ENCODE measurements at places on chromosomes 5 and 9.

- no peak for DNase-seq
These were observed 18.9 kb upstream of the IQGAP2 start for GRCh38 chr5:76384189-76384588.

DNA sequence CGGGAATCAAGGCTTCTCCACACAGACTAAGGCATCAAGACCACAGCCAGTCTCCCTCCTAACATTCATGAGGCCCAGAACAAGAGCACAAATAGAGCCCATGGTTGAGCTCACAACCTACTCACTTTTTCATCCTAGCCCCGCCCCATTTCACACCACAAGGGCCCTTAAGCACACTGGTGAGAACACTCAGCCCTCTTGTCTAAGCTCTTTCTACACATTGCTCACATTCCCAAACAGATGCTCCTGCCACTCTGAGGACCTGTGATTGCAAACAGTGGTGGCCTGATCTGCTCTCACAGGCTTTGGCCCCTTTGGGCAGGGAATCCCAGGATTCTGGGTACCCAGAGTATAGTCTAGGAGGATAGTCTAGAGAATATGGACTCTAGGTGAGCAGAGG lies 54.0 kb downstream of the FEM1C start:
- DNase-seq, result no peak

- DNase-seq, result no peak
These were observed 966.9 kb downstream of the TAF11L14 start for GRCh38 chr5:18601185-18601584.

DNA sequence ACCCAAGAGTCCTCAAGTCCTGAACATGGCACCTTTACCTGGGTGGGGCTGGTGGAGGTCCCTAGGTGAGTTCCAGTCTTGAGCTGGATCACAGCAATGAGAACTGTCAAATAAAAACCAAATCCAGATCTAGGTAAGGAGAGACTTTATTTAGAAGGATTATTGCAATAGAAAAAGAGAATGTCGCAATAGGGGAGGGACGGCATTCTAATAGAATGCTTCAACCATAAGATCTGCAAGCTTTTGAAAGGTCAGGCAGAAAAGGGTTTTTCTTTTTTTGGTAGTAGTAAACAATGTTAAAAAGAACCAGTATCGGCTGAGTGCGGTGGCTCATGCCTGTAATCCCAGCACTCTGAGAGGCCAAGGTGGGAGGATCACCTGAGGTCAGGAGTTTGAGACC lies 5.2 kb upstream of the GCNT1 start:
- DNase-seq, result no peak

DNA sequence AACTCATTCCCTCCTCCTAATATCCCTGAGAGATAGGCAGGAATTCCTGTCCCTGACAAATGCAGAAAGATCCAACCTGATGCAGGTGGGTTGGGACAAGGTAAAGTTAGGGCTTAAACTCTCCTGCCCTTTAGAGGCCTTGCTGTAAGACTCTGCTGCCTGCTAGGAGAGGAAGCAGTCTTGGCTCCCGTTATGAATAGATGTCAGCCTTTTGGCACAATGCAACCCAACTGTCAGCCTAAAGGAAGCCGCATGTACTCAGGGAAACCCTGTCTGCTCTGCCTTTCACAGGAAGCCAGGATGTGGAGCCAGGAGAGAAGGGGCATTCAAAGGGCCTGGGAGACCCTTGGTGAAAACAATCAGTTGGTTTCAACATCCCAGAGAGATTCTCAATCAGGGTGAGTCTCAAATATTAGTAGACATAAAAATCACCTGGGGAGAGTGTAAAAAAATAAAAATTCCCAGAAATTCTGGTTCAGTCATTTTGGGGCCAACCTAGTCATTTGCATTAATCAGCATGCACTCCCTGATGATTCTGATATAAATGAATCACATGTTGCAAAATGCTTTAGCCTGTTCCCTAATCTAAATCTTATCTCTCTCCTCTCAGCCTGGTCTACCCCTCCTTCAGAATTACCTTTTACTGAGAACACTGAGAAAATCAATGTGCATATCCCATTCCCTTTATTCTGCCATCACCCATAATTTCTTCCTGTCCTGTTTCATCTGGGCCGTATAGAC lies 136.2 kb upstream of the TRIM32 start:
- DNase-seq, result no peak

- DNase-seq, result no peak
These were observed 1163.6 kb downstream of the CDH12 start for GRCh38 chr5:21689587-21689986.

- DNase-seq, result no peak
These were observed 40.5 kb downstream of the FYB1 start for GRCh38 chr5:39178861-39179260.

DNA sequence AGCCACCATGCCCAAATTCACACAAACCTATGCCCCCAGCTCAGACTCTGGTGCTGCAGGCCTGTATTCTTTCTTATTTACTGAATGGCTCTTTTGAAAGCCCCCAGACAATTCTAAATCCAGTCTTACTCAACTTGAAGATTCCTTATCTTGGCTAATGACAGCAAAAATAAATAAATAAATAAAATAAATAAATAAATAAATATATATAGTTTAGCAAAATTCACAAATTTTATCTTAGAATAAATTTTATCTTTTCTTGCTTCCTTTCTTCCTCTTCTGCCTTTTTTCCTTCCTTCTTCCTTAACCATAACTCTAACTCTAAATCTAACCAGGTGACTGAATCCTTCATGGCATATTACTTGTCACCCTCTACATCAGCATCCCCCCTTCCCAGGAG lies 25.6 kb downstream of the ANXA2R start:
- no peak for DNase-seq

- no peak for DNase-seq
These were observed 372.1 kb downstream of the DTWD2 start for GRCh38 chr5:118616281-118616680.

DNA sequence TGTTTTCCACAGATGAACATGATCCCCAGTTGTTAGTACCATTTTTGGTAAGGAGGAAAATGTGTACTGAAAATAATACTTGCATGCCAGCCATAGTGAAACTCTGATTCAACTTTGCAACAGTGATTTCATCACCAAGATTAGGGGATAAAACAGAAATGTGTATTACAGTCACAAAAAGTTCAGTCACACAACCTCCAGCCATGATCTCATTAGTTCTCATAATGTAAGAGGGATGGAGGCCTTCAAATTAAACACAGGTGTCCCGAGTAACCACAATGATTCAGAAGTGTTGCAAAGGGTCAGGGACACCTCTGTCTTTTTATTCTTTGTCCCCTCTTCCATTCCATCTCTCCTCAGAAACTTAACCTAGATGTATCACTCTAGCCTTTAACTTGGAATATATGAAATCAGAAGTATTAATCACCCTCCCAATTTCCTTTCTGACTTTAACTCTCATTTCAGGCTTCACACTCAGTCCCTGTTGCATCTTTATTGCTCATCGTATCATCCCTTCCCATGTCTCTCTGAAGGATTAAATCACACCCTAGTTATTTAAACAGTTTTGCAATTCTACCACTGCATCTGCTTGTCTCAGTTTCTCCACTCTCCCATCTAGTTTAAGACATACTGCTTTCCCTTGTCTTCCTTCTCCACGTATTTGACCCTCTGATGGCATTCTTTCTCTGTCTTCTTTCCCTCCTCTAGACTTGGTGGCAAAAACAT lies 291.2 kb downstream of the ADAMTS6 start:
- DNase-seq, result peak; percentile 63

- DNase-seq, result no peak
These were observed 8.5 kb downstream of the GRHPR start for GRCh38 chr9:37430841-37431597.

- peak; percentile 87 for DNase-seq
These were observed 101.7 kb downstream of the UBAP2 start for GRCh38 chr9:33946779-33947535.

- DNase-seq, result no peak
These were observed 127.7 kb downstream of the C9orf50 start for GRCh38 chr9:129493002-129493705.

DNA sequence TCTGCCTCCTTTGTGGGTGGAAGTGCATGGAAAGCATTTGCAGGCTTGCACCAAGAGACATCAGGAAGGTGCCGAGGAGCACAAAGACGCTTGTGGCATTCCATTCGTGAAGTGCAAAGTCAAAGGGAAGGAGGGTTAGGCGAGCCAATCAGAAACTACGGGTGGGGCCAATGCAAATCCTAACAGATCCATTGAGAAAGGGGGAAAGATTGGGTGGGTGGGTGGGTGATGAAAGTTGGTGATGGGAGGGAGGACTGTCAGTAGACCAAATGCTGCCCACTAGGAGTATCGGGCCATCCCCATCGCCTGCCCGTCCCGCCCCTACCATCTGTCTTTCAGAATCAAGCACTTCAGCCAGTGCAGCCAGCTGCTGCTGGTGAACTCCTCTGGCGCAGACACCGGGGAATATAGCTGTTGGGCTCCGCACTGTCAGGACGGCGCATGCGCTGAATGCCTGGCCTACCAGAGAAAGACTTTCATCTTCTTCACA lies 17.1 kb upstream of the ANXA6 start:
- DNase-seq, result no peak

DNA sequence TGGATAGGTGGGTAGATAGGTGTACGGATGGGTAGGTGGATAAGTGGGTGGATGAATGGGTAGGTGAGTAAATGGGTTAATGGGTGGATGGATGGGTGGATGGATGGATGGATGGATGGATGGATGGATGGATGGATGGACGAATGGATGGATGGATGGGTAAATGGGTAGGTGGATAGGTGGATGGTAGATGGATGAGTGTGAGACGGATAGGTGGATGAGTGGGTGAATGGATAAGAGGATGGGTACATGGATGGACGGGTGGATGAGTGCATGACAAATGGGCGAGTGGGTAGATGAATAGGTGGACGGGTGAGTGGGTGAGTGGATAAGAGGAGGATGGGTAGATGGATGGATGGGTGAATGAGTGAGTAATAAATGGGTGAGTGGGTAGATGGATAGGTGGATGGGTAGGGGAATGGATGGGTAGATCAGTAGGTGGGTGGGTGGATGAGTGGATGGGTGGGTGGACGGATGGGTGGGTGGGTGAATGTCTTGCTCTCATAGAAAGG lies 179.2 kb downstream of the FGF18 start:
- no peak for DNase-seq

DNA sequence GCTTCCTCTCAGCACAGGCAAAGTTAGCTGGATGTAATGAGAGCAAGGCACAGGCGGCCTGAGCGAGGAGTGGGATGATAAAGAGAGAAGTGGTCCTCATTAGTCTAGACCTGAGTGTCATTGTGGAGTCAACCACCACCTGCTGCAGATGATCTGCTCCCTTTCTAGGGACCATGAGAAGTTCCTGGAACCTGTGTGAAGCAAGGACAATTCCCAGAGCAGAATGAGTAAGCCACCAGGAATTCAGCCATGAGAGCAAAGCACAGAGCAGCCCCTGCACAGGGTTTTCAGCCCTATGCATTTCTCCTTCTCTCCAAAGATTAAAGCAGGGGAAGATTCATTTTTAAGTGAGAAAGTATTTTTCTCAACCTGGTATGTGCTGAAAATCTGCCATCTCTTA lies 146.8 kb upstream of the SPEF2 start:
- DNase-seq, result no peak

- no peak for DNase-seq
These were observed 30.5 kb upstream of the MSH3 start for GRCh38 chr5:80623999-80624398.

- no peak for DNase-seq
These were observed 194.3 kb downstream of the MSX2 start for GRCh38 chr5:174918655-174919054.

DNA sequence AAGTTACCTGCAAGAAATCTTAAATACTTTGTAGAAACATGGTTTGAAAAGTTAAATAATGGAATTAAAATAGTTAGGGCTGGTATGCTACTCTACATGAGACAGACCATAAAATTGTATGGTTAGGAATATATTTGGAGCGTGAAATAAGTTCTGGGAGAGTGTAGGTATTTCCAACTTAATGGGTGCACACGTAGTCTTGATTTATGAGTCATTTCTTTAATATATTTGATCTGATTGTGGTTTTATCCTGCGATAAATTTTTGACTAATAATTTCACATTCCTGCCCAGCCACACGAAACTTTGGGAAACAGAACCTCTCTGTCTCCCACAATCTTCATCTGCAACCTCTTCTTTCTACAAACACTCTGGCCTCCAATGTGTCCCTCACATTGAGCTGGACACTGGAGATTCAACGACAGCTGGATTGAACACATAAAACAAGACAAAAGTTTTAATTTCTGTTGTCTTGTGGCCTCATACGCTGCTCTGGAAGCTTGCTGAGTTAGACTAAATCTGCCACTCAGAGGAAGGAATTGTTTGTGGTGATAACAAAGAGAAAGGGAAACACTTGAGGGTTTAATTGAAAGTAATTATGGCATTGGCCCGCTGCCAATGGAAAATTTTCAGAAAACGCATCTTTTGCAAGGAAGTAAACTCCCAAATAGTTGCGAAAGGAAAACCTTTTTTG lies 201.8 kb upstream of the ZNF608 start:
- peak; percentile 58 for DNase-seq

GRCh38 chr5:82018462-82018861 lies 46.6 kb downstream of the ATG10 start:
- DNase-seq, result no peak

DNA sequence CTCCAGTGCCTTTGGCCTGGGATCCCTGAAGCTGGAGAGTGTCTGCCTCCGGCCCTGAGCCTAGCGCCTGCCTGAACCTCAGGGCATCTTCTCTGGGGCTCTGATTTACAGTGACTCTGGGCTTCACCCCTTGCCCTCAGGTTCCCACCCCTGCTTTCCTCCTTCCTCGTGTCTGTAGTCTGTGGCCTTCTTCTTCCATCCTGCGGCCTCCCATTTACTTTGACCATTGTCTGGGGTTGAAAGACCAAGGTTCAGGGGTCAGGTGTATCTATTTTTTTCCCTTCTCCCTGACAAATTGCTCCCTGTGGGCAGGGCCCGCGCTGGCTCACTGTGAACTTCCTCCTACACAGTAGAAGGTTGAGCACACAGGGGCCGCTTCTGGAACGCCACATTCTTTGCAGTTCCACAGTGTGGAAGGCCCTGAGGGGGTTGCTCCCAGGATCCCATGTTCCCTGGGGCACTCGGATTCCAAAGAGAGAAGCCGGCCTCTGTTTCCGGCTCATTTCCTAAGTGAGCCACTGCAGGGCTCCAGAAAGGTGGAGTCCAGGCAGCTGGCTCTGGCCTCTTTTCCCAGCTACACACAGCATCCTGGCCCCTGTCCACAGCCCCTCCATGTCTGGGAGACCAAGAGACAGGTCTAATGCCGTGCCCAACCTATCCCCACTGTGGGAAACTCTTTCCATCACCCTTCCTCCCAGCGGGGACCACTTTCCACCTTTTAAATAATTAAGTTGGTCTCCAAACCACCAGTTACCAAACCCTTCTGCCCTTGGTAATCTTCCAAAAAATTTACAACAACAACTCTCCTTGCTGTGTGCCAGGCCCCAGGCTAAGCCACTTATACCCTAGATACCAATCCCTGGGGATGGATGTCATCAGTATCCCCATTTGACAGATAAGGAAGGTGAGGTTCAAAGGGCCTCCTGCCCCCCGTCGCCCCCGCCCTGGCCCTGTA lies 140.3 kb upstream of the IER5L start:
- no peak for DNase-seq

DNA sequence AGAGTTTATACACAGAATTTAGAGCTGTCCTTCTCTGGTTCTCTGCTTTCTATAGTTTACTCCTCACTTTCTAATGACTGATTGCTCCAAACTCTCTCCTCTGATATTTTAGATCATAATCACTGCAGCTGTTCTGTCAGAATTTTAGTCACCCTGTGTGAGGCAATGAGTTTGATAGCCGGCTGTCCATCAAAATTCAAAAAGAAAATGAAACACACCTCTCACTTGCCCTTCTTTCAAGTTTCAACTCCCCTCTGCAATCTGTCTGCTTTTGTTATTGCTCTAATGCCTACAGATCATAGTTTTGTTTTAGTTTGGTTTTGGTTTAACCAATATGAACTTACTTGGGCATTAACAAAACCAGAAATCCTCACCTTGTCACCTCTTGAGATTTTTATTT lies 23.3 kb upstream of the ABLIM3 start:
- no peak for DNase-seq
